ENCODE measurements at places on chromosomes 2 and 18. TPM values are rescaled to one million over a fixed set of nuclear protein-coding genes. Genes with fewer than 3 reads are reported as not detected.

Gene KCNIP3
- total RNA-seq, result 1.0 TPM

Gene NOSTRIN
- not detected for total RNA-seq

Gene APLF
- total RNA-seq, result 3.5 TPM

Gene POTEJ
- not detected for total RNA-seq

Gene ANKRD29
- 0.11 TPM for total RNA-seq

Gene EMILIN2
- total RNA-seq, result 16.9 TPM

Gene SULT1C4
- not detected for total RNA-seq

Gene TEX51
- total RNA-seq, result not detected

- H3K27me3 ChIP-seq, result no peaks in the 10 kb centered on the region
- H3K27ac ChIP-seq, result no peak overlapping the region
- DNase-seq, result no peak
- no peaks in the 10 kb centered on the region for H3K4me1 ChIP-seq
- no peak overlapping the region for H3K4me3 ChIP-seq
Measured at GRCh38 chr2:45840481-45840880, 189.0 kb downstream of the PRKCE start.

GRCh38 chr18:79732721-79733025, 53.1 kb downstream of the CTDP1 start:
- peaks cover 94% of the 10 kb centered on the region for H3K36me3 ChIP-seq
- no peaks in the 10 kb centered on the region for H3K27me3 ChIP-seq
- H3K27ac ChIP-seq, result no peak overlapping the region
- H3K4me3 ChIP-seq, result no peak overlapping the region
- H3K4me1 ChIP-seq, result no peaks in the 10 kb centered on the region

DNA sequence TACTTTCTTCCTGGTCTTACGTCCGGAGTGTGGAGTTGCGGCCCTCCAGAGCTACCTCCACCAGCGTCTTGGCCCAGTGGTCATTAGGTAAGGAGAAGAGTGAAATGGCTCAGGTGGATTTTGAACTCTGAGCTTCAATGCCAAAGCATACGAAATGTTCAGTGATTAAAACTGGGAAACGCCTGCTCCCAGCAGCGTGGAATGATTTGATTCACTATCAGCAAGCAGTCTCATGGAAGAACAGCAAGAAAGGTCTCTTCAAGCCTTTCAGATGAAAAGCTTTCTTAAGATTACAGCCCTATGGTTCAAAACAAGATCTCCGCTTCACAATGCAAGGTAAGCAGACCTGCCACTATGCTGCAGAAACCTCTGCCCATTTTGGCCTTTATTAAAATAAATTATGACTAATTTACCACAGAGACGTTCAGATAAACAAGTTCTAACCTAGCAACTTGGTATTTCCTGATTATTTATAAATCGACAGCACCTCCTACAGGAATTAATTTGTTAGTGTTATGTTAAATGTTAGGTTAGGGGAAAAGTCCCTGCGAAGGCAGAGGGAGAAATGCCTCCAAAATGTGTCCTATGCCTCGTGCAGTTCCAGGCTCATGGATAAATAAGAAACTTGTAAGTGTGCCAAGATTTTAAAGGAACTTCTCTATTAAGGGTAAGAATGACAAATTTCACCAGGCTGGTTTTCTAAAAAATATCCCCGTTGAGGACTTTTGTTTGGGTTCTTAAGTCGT, 10.1 kb downstream of the SP9 start:
- H3K27ac ChIP-seq, result no peak overlapping the region
- DNase-seq, result no peak
- peaks cover 41% of the 10 kb centered on the region for H3K27me3 ChIP-seq
- H3K4me3 ChIP-seq, result no peak overlapping the region
- peaks cover 18% of the 10 kb centered on the region for H3K4me1 ChIP-seq

DNA sequence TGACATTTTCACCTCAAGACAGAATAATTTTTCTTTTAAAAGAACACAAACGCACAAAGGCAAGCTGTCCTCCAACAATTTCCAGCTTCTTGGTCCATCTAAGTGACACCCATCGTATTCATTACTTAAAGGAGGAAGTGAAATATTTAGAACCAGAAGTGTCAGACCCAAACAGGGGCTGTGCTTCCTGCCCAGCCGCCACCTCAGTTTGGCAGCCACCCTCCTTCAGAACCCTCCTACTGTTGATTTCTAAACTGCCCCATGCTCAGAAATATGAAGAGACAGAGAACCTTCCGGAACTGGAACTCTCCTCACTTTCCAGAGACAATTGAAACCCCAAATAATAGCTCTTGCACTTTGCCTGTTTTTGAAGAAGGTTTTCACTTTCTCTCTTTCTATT, 734.8 kb upstream of the SALL3 start:
- no peaks in the 10 kb centered on the region for H3K27me3 ChIP-seq
- no peak overlapping the region for H3K27ac ChIP-seq
- no peaks in the 10 kb centered on the region for H3K36me3 ChIP-seq
- no peak overlapping the region for H3K4me3 ChIP-seq

- DNase-seq, result no peak
- no peak overlapping the region for H3K4me3 ChIP-seq
- peaks cover 23% of the 10 kb centered on the region for H3K36me3 ChIP-seq
- no peaks in the 10 kb centered on the region for H3K27me3 ChIP-seq
- H3K4me1 ChIP-seq, result no peaks in the 10 kb centered on the region
- no peak overlapping the region for H3K27ac ChIP-seq
Measured at GRCh38 chr2:75655861-75656260, 9.3 kb downstream of the MRPL19 start.

- no peak overlapping the region for H3K4me3 ChIP-seq
- no peaks in the 10 kb centered on the region for H3K36me3 ChIP-seq
- DNase-seq, result no peak
- no peak overlapping the region for H3K27ac ChIP-seq
- H3K27me3 ChIP-seq, result no peaks in the 10 kb centered on the region
Measured at GRCh38 chr2:144358979-144359541, 160.9 kb downstream of the ZEB2 start.

DNA sequence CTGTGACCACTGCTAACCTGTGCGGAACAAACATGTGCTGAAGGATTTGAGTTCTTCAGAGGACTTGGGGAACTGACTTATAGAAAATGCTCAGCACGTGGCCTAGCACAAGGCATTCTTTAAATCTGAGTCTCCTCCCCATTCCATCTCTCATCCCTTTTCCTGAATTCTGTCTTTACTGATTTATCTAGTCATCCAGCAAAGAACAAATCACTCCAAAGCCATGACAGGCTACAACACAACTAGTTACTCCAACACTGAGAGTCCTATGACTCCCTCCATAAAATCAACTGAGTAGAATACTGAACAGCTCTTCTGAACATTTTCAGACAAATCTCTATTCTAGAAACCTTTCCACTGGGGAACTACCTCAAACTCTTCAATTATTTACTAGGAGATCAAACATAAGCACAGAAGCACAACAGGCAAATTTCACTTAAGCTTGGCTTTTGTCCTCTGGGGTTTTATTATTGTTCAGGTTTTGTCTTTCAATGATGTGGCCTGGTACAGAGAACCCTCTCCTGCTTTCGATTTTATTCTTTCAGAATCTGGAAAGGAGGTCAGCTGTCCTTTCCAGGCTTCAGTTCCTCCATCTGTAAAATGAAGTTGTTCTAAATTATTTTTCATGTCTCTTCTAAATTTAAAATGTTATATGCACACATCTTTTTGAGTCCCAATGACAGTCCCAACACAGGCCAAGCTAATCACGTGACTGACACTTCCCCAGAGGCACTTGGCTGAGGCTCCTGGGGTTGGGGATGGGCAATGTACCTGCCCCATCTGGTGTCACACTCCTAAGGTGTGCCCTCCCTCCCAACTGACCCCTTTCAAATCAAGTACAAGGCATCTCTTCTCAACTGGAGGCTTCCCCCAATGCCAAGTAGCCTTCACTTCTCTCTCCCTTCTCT, 31.8 kb downstream of the RNU4ATAC start:
- H3K4me1 ChIP-seq, result peaks cover 11% of the 10 kb centered on the region
- H3K4me3 ChIP-seq, result no peak overlapping the region
- H3K27ac ChIP-seq, result no peak overlapping the region
- H3K36me3 ChIP-seq, result no peaks in the 10 kb centered on the region

- no peak overlapping the region for H3K27ac ChIP-seq
- no peaks in the 10 kb centered on the region for H3K27me3 ChIP-seq
- no peaks in the 10 kb centered on the region for H3K4me1 ChIP-seq
- H3K4me3 ChIP-seq, result no peak overlapping the region
- H3K36me3 ChIP-seq, result no peaks in the 10 kb centered on the region
Measured at GRCh38 chr2:81658227-81658626, 1353.7 kb upstream of the LRRTM1 start.

- H3K4me3 ChIP-seq, result no peak overlapping the region
- H3K36me3 ChIP-seq, result no peaks in the 10 kb centered on the region
- no peak for DNase-seq
- no peak overlapping the region for H3K27ac ChIP-seq
Measured at GRCh38 chr2:62119311-62119974, 76.5 kb upstream of the B3GNT2 start.

GRCh38 chr2:2188941-2189340, 142.1 kb downstream of the MYT1L start:
- H3K4me3 ChIP-seq, result no peak overlapping the region
- H3K27me3 ChIP-seq, result no peaks in the 10 kb centered on the region
- no peak overlapping the region for H3K27ac ChIP-seq
- H3K4me1 ChIP-seq, result no peaks in the 10 kb centered on the region
- DNase-seq, result no peak
- H3K36me3 ChIP-seq, result no peaks in the 10 kb centered on the region

DNA sequence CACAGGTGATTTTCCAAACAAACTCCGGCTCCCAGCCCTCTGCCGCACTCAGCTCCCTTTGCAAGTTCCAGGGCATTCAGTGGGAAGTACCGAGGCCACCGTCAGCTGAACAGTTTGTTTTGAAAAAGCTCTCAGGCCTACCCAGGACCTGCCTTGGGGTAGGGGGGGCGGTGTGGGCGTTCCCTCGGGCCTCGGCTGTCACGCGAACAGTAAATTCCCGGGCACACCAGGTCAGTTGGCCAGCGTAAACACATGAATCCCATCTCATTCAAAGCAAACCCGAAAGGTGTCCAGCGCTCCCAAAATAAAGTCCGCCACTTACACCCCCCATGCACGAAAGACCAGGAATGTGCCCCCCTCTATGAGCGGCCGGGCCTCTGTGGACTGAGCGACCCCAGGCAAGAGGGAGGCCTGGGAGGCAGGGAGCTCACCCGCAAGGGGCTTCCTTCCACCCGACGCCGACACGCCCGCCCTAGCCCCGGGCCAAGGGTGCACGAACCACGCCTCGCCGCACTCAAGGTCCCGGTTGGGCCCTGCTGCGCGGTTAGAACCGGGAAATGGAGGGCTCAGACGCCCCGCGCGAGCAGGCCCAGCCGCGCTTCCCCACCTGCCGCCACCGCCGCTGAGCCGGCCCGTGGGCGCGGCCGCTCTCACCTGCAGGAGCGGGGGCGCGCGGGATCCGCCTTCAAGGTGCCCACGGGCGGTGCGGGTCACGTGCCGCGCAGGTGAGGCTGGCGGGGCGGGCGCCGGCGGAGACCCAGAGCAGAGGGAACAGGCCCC, at the start of gene WDSUB1:
Gene WDSUB1, minus strand, starts transcription at position 775 of the 780 bp plus-strand sequence. CDS start 3,634 bp downstream, outside the sequence.
- peaks cover 8% of the 10 kb centered on the region for H3K4me1 ChIP-seq
- H3K27me3 ChIP-seq, result no peaks in the 10 kb centered on the region
- no peaks in the 10 kb centered on the region for H3K36me3 ChIP-seq
- peak within 1 kb of the TSS; percentile 72 for H3K4me3 ChIP-seq

- H3K27me3 ChIP-seq, result no peaks in the 10 kb centered on the region
- no peak overlapping the region for H3K27ac ChIP-seq
- DNase-seq, result no peak
- no peaks in the 10 kb centered on the region for H3K36me3 ChIP-seq
Measured at GRCh38 chr2:8267048-8267447, 414.8 kb upstream of the ID2 start.

DNA sequence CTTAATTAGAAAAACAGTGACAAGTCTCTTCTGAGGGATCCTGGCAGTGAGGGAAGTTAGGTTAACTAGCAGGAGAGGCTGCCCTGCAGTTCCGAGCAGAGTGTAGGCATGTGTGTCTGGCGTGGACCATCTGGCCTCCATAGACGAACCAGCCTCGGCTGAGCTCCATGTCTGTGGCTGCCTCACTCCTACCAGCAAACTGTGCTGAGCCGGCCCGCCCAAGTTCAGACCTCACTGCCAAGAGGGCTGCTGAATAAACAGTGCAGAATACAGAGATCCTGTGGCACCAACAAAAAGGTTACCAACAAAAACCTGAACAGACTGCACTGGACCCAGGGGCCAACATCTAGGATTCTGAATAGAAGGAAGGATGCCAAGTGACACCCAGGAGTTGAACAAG, 27.3 kb downstream of the INO80C start:
- H3K27ac ChIP-seq, result no peak overlapping the region
- DNase-seq, result no peak
- peaks cover 17% of the 10 kb centered on the region for H3K36me3 ChIP-seq
- no peak overlapping the region for H3K4me3 ChIP-seq

DNA sequence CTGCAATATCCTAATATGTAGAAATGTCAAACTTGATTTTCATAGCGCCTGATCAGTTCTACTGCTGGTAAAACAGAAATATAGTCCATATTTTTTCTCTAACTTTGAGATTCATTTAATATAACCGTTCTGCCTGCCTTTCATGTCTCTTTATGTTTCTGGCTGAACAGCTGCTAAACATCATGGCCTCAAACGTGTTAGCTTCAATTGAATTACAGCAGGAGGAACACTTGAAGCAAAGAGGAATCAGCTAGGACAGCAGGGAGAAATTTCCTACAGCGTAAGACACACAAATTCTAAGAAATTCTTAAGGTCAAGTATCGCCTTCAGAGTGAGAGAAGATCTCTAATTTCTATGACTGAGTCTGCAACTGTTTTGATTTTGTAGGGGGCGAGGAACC, 433.2 kb downstream of the FBXO15 start:
- no peak overlapping the region for H3K27ac ChIP-seq
- no peak for DNase-seq
- no peaks in the 10 kb centered on the region for H3K27me3 ChIP-seq
- no peaks in the 10 kb centered on the region for H3K4me1 ChIP-seq

DNA sequence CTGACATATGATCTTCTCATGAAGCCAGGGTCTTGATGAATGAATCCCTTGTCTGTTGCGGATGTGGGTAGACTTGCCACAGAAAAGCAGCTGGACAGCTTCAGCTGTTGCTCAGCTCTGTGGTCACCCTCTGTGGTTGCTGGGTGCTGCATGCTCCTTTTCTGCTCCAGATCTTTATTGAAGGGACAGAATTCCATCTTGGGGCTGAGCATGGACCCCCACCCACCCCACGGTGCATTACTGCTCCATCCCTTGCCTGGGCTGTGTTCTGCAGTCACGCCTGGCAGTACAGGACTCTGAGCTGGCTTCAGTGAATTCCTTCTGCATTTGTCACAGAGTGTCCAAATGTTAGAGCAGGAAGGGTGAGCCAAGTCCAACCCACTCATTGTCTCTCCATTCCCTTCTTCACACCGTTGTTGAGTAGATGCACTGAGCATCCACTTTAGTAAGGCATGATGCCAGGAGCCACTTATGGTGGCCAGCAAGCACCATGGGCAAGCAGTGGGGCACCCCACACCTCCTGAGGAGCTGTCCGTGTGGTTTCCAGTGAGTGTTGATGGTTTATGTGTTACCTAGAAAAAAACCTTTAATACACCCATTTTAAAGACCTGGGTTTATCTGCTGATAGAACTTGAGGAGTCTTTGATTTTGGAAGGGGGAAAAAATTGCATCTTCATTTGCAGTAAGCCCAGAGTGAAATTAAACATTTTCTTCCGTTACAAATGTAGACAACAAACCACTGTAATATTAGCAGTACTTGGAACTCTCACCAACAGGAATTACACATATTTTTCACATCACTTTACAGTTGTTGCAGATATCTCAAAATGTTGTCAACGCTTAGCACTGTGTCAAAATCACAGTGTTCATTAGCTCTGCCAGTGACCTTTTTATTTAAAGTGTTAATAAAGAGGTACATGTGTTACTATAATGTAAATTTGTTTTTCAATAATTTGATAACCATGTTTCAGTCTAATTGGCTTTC, 14.7 kb upstream of the ITGB6 start:
- H3K4me1 ChIP-seq, result no peaks in the 10 kb centered on the region
- DNase-seq, result no peak
- no peaks in the 10 kb centered on the region for H3K27me3 ChIP-seq
- H3K36me3 ChIP-seq, result no peaks in the 10 kb centered on the region
- no peak overlapping the region for H3K27ac ChIP-seq
- no peak overlapping the region for H3K4me3 ChIP-seq
